ENCODE measurements at places on chromosomes 6 and 20.
A peak's percentile ranks its signal among the peaks of the same experiment; 100 is the strongest.

DNA sequence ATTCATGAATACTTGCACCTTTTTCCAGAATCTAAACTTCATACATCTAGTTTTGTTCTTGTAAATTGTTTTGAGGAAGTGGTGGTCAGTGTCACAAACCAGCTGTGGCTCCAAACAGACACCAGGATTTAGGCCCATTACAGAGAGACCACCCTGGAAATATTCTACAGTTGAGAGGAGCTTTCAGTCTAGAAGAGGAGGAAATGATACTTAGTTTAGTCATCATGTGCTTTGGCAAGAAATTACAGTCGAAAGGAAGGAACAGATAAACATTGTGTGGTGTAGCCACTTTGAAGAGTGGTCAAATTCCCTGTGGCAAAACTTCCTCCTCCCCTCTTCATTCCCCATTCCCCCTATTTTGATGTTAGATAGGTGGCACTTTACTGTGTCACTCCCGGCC is 15.7 kb downstream of the DCBLD1 start:
- DNase-seq: no peak

GRCh38 chr6:139941826-139942225 is 567.4 kb upstream of the CITED2 start:
- DNase-seq: no peak

GRCh38 chr20:53734006-53734688 is 140.5 kb upstream of the ZNF217 start:
- no peak for DNase-seq

GRCh38 chr20:58064411-58065010 is 163.9 kb downstream of the ANKRD60 start:
- DNase-seq: no peak

DNA sequence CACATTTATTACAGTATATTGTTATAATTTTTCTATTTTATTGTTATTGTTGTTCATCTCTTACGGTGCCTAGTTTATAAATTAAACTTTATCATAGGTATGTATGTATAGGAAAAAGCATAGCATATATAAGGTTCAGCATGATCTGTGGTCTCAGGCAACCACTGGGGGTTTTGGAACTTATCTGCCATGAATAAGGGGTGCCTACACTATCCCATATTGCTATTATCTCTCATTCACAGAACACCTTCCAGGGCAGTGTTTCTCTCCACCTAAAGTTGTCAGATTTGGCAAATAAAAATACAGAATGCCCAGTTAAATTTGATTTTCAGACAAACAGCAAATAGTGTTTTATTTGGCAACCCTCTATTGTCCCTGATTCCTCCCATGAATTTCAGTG is 35.5 kb upstream of the FAM184A start:
- no peak for DNase-seq

- no peak for DNase-seq
Observed at GRCh38 chr20:24949756-24950127, 673 bp downstream of the CST7 start.

DNA sequence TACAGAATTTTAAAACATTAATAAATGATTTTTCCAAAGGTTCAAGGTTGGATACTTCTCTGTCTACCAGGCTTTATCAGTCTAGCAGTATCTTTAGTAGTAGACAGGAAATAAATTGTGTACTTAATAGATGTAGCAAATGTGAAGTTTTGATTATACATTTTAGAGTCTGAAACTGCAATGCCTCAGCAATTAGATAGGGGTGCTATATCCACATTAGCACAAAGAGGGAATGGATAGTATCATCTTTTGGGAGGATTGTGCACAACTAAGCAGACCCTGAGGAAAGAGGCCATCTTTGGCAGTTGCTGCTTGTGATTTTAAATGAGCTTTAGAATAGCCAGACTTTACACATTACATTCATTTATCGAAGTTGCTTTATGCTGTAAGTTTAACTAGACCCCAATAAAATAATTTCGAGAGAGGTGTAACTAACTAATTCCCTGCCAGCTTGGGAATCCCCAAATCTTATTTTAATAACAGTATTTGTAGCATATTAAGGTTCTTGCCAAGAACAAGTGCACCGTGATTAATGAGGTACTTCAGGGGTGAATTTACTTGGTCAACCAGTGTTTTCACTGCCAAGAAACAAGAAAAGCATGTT is 2.8 kb downstream of the KCNQ5 start:
- peak; percentile 82 for DNase-seq

- DNase-seq: no peak
Observed at GRCh38 chr6:19664050-19664449, 173.1 kb upstream of the ID4 start.

DNA sequence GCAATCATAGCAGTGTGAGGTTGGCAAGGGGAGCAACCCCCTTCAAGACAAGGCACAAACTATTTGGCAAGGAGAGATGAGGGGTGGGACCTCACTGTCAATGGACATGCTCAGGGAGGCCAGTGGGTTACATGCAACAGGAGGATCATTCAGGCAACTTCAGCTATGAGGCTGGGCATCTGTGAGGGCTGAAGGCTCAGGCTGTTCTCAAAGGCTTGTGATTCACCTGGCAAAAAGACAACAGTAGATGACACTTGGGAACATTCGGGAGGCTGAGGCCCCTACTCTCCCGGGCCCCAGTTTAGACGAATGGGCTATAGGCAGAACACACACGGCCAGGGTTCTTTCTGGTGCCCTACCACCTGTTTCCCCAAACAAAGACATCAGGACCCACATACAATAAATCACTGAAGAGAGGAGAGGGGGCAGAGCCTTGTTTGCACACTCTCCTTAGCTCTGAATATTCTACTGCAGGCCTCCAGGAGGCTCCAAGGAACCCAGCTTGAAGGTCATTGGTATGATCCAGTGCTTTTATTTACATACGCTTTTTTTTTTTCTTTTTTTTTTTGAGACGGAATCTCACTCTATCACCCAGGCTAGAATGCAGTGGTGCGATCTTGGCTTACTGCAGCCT is 7.9 kb downstream of the TUBB start:
- peak; percentile 46 for DNase-seq

Data from NAMALWA (cell line).